ENCODE measurements at places on chromosomes 13 and 19. TPM values are rescaled to one million over a fixed set of nuclear protein-coding genes. Genes with fewer than 3 reads are reported as not detected.

LAIR1 gene
- not detected for total RNA-seq

GRCh38 chr13:21059641-21060337, 1.6 kb downstream of the LATS2 start:
- no peak for DNase-seq

DNA sequence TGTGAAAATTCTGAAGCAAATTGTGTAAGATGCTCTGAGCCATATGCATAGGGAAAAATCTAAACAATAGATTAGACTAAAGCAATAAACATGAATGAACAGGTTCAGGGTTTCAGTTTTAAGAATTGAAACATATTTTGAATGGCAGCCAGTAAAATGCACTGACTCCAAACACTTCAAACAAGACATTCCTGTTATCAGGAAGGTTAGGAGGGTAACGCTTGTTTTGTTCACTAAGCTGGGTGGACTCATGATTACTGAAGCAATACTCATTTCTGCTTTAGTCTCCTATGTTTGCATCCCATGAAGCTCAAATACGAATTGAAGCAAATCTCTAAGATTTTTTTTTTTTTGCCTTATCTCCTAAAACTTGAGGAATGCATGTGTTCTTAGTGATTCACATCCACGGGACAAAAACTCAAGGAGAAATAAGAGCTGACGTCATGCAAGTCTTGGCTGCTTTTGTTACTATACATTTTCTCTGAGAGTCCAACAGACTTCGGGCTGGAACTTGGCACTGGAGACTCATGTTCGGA, 29.1 kb upstream of the IGFL4 start:
- DNase-seq: no peak

DNA sequence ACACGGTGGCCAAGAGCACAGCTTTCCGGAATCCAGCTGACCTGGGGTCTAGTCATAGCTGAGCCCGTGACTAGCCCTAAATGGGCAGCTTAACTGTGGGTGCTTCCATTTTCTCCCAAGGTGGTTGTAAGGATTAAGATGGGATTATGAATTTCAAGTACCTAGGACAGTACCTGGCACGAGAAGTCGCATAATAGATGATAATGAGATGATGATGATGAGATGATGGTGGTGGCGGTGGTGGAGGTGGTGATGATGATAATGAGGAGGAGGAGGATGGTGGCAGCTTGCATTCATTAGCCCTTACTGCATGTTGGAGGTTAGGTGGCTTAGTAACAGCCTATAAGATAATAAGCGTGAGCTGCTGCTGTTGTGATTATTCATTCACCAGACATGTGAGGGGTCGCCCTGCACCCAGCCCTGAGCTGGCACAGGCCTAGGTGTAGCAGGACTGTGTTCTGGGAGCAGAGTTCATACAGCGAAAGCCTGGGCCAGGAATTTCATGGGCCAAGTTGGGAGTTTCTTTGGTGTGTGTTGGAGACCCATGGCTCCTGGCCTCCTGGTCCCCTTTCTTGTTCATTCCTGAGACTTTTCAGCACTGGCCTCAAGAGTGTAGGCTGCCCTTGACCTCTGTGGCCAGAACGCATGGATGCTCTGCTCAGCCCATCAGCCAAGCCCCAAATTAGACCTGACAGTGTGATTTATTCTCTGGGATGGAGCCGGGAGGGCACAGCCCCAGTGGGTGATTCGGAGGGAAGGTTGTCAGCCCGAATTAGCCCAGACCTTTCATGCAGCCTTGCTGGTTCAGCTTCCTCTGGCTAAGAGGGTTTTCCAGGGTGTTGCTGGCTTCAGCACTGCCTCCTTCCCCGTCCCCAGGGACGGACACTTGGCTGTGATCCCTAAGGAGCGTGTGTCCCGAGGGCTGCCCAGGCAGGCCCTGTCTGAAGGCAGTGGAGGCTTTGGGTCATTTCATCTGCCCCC, 128.8 kb downstream of the SIPA1L3 start:
- DNase-seq: no peak

Measured in chondrocyte (in vitro differentiated cells).